ENCODE measurements at places on chromosomes 5 and 9. TPM values are rescaled to one million over a fixed set of nuclear protein-coding genes. Genes with fewer than 3 reads are reported as not detected.

Gene SLC1A1
- polyA plus RNA-seq = 0.26 TPM

- no peak for DNase-seq
Observed at GRCh38 chr5:174464504-174465165, 259.7 kb upstream of the MSX2 start.

DNA sequence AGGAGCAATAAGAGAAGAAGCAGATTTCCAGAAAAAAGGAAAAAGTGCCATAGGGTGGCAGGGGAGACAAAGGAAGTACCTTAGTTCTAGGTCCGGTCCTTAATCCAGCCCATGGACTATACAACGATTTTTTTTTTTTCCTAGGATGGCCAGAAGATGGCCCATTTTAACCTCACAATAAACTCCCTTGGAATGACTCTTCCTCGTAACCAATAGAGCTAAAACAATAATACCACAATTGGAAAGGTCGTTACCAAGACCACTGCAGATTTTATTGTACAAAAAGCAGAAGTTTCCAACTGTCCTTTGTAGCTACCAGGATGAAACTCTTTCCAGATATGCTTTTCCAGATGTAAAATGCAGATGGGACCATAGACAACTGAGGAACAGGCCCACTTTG lies 34.4 kb upstream of the SSBP2 start:
- no peak for DNase-seq

GRCh38 chr9:84600739-84601138 lies 68.8 kb upstream of the NTRK2 start:
- no peak for DNase-seq

GRCh38 chr5:151079838-151080612 lies 809 bp downstream of the TNIP1 start:
- no peak for DNase-seq

Data from hindlimb muscle (tissue), 1 donor.